ENCODE measurements at places on chromosomes 2 and 18. TPM values are rescaled to one million over a fixed set of nuclear protein-coding genes. Genes with fewer than 3 reads are reported as not detected.

COMMD1 gene
- 26.0 TPM for total RNA-seq

KCNIP3 gene
- total RNA-seq, result 1.1 TPM

PIEZO2 gene
- 0.91 TPM for total RNA-seq

TSPYL6 gene
- not detected for total RNA-seq

GPR45 gene
- total RNA-seq, result not detected

MC2R gene
- total RNA-seq, result not detected

CTNNA2 gene
- not detected for total RNA-seq

BMP10 gene
- total RNA-seq, result not detected

HMSD gene
- 11.9 TPM for total RNA-seq

CDCA7 gene
- total RNA-seq, result 48.2 TPM

CABLES1 gene
- 16.2 TPM for total RNA-seq

IL1F10 gene
- total RNA-seq, result not detected

BIN1 gene
- total RNA-seq, result 52.8 TPM

HIBCH gene
- 44.6 TPM for total RNA-seq

FAM237A gene
- total RNA-seq, result not detected

OR6B2 gene
- not detected for total RNA-seq

RESP18 gene
- not detected for total RNA-seq

DNA sequence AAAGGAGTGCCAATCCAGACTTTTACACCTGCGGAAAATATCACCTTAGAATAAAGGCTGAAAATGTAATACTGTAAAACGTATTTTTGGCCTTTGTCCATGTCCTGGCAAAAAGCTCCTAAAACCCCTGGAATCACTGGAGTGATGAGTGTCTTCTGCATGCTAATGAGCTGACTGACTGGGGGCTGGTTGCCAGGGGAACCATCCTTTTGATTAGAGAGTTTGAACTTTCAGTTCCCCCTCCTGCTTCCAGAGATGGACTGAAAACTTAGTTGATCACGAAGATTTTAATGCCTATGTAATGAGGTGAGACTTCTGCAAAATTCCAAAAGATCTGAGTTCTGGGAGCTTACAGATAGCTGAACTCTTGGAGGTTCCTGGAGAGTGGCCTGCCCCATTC is 20.5 kb downstream of the PUM2 start:
- no peak for DNase-seq

DNA sequence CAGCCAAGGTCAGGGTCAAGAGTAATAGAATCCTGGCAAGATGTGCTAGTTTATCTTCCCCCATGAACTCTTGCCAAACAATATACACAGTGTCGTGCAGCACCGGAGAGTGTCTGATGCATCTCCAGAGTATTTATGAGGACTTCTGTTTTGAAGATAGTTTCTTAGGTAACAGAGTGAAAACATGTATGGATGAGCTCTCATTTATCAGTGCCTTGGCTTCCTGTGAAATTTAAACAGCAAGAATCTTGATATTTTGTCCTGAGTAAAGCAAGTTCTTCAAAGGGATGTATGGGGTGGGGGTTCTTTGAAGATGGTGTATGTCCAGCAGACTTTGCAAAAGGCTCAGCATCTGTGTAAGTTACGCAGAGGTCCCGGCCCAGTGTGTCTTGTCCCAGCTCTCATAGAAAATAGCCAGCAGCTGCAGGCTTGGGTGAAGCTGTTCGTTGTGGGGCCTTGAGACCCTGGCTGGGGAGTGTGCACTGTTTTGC is 361.0 kb upstream of the NT5C1B start:
- no peak for DNase-seq

DNA sequence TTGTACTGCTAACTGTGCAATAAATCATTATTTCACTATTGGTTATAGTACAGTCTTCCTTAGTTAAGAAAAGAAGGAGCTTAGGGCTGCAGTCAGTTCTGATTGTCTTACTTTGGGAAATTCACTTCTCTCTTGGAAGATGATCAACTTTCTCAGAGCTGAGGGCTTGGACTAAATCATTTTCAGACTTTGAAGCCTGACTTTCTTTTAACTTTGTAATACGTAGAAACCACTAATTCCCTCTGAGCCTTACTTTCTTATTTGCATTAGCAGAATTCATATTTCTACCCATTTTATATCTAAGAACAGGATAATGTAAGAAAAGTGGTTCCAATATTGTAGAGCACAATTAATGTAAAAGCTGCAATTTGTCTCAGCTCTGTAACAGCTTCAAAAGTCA is 386.4 kb downstream of the TRIB2 start:
- no peak for DNase-seq

- DNase-seq, result no peak
These were observed 123.4 kb upstream of the CDH20 start for GRCh38 chr18:61209801-61210200.

DNA sequence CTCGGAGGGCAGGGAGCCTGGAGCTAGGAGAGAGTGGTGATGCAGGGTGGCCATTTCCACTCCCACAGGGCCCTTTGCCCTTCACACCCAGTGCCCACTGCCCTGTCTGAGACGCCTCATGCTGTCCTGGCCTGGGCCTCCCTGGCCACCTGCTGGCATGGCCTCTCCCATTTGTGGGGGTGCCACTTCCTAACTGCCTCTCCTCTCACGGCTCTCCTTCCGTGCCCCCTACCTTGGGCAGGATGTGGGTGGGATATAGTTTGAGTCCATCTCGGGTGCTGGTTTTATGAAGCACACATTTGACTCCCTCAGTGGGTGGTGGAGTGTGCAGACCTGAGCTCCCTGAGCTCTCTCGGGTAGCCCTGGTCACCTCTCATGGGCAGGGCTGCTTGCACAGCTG is 46.0 kb downstream of the DGKD start:
- DNase-seq, result no peak

- no peak for DNase-seq
These were observed 436.4 kb downstream of the FBXO15 start for GRCh38 chr18:73711256-73711655.

- no peak for DNase-seq
These were observed 233.5 kb downstream of the TGIF1 start for GRCh38 chr18:3683483-3683882.

DNA sequence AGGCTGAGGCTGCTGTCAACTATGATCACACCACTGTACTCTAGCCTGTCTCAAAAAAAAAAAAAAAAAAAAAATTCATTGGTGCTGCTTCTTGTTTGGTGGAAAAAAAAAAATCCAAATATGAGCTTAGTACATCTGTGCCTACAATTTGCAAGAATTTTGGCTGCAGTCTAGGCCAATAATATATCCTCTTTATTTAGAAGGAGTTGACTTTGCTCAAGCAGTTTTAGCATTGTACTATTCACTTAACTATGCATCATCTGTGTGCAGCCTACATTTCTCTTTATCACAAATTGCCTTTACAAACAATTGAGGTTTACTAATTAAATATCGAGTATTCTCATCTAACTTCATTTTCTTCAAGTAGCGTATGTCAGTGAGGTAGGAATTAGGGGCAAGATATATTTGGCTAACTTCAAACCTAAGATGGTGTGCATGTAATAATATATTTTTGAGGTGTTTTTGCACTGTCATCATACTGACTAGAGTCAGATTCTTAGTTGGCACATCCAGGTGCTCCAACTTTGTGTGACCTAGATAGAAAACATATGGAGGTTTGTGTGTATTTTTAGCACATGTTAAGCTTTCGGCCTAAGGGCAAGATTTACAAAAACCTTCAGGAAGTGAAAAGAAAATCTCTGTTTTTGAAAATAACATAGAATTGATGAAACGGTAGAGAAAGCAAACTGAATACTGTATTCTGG is 51.8 kb downstream of the PMS1 start:
- DNase-seq, result no peak

GRCh38 chr18:37962316-37962966 is 396.8 kb upstream of the CELF4 start:
- DNase-seq, result no peak

DNA sequence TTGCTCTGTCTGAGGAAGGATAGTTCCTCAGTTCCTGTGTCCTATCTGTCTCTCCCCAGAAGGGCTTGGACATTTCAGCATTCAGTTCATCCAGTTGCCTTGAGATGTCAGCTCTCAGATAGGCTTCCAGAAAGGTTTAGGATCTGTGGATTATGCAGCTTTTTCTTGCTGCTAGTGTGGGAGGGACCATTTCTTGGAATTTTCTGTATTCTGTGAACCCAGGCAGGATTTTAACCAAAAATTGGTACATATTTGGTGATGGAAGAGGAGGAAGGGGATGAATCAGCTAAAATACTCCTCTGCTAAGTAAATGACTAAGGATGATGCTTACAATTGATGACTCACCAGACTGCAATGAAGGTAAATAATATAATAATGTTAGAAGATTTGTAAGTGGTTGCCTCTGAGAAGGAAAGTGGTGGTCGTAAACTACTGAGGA is 58.6 kb upstream of the DOCK10 start:
- DNase-seq, result no peak

GRCh38 chr2:39546409-39546808 is 109.3 kb upstream of the MAP4K3 start:
- no peak for DNase-seq

DNA sequence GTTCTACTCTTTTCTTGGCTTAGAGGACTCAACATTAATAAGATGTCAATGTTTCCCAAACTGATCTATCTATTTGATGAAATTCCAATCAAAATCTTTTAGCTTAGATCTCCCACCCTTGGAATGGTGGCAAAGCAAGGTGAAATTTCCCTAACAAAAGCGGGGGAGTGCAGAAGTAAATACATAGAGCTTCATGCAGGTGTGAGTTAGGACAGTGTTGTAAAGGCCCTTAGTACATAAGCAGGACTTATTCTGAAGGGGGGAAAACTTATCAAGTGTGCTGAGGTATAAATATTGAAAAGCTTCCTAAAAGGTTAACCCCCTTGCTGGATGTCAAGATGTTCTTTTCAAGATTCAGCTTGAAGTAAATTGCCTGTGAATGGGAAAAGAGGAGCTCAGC is 608.6 kb upstream of the CELF4 start:
- DNase-seq, result no peak

DNA sequence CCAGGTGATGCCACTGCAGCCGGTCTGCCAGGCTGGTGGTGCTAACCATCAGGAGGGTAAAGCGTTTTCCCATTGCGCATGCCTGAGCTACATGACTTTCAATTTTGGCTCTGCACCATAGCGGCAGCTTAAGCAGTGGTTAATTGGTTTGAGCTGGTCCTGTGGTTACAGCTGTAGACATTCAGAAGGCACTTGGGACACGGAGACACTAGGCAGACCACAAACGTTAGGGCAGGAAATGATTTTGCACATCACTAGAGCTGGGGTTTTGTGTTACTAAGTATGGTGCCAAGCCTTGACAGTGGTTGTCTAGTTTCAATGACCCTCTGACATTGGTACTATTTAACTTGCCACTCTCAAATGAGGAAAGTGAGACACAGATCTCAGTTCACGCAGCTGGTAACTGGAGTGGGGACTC is 28.9 kb upstream of the CNOT11 start:
- no peak for DNase-seq

GRCh38 chr2:263774-264492 is at the start of gene SH3YL1:
TSS of gene SH3YL1 (minus strand) at chr2:264032. CDS start at chr2:263984, 48 bp downstream.
- peak; percentile 87 for DNase-seq

DNA sequence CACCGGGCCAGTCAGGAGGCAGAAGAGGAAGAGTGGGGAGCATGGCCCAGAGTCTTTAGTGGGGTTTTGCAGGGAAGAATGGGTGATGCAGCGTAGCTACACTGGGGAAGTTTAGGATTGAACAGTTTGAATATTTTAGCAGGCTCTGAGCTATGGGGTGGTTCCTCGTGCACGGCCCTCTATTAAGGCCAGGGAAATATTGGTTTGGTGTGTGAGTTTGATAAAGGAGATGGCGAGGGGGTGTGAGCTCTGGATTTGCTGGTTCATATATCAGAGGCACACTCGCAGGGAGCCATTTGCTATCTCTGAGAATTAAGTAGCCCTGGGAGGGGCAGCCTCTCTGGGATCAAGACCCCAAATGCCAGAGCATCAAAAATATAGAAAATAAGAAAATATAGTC is 50.1 kb downstream of the BOLA3 start:
- no peak for DNase-seq

DNA sequence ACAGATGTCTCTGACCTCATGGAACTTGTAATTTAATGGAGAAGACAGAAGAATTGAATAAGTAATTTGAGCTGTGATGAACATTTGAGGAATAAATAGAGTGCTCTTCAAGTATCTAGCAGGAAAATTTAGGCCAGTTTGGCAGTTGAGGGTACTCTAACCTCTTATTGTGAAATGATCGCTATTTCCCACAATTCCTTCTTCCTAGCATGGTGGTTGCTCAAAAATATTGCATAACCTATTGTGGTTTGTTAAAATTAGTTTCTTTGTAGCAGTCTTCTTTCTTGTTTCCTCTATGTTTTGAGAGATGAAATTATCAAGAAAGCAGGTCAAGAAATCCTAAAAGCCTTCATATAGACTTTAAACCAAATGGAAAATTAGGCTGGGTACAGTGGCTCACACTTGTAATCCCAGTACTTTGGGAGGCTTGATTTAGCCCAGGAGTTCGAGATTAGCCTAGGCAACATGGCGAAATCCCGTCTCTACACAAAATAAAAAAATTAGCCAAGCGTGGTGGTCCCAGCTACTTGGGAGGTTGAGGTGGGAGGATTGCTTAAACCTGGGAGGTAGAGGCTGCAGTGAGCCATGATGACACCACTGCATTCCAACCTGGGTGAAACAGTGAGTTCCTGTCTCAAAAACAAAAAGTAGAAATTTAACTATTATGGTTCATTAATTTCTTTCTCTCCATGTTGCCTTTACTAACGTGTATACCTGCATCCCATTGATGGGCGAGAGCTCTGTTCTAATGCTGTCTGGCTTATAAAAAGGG is 58.7 kb downstream of the RBKS start:
- DNase-seq, result no peak

GRCh38 chr2:10355471-10356438 is 53.1 kb downstream of the HPCAL1 start:
- peak; percentile 64 for DNase-seq

DNA sequence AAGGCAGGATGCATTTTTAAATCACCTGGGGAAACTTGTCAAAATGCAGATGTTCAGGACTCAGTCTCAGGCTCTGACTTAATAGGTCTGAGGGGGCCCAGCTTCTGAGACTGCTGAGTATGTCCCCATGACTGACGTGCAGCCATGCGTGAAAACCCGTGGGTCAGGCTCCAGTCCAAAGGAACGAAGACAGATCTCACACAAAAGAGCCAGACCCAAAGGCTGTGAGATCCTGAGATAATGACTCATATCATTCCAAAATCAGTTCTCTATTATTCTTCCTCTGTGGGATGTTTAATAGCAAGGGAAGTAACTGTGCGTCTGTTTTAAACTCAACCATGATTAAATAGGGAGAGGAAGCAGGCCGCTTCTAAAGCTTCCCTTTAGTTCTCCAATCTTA is 107.4 kb upstream of the ACAA2 start:
- no peak for DNase-seq

GRCh38 chr18:9824952-9825371 is 60.8 kb upstream of the TXNDC2 start:
- DNase-seq, result no peak

GRCh38 chr2:148122788-148123187 is 101.9 kb downstream of the MBD5 start:
- no peak for DNase-seq

GRCh38 chr2:146240391-146240790 is 1604.4 kb upstream of the ACVR2A start:
- DNase-seq, result peak; percentile 12

DNA sequence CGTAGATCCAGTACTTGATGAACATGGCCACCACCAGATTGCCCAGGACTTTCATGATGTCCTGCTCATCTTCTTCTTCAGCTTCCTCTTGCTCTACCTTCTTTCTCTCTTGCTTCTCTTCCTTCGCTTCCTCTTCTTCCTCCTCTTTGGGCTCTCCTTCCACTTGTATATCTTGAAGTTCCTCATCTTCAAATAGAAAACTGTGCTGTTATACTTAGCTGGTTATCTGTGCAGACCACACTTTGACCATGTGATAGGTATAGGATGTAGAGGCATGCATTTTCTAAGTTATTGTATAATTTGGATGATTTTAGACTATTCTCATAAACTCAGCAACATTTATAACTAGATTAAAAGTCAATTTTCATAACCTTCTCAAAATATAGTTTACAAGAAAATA is 263.4 kb downstream of the NAPG start:
- no peak for DNase-seq

All from Calu3 (cell line).